H1 (cell line): ENCODE measurements at places on chromosomes 3 and 15. TPM values are rescaled to one million over a fixed set of nuclear protein-coding genes. Genes with fewer than 3 reads are reported as not detected.

The ITGB5 gene
- 101 and 166 TPM in 2 replicates for polyA plus RNA-seq

The STARD9 gene
- polyA plus RNA-seq = 2.8 and 3.3 TPM in 2 replicates

GRCh38 chr3:33639889-33640288 is 78.2 kb downstream of the CLASP2 start:
- DNase-seq = no peak

GRCh38 chr15:45391746-45392583 is 13.6 kb upstream of the GATM start:
- no peak for DNase-seq
